GM10248 (cell line): ENCODE measurements at places on chromosomes 3 and 15.

DNA sequence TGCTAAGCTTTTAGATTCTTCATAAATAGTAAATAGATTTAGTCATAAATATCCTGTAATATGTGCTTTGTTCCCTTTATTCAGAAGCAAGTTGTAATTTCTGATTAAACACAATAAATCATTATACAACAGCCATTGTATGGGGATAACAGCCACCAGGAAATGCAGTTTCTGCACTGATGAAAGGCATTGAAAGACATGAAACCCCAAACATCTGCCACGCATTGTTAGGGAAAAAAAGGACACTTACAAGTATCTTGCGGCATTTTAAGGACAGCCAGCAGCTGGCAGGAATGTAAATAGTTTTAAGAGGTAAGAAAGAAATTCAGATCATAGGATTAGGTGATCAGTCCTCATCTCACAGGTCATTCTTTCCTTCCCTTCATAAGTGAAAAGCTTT lies 801.1 kb upstream of the LMCD1 start:
- no peak for DNase-seq

GRCh38 chr3:52986049-52986448 lies 59.8 kb downstream of the SFMBT1 start:
- no peak for DNase-seq

GRCh38 chr3:170010498-170010897 lies 27.3 kb upstream of the GPR160 start:
- DNase-seq: no peak

DNA sequence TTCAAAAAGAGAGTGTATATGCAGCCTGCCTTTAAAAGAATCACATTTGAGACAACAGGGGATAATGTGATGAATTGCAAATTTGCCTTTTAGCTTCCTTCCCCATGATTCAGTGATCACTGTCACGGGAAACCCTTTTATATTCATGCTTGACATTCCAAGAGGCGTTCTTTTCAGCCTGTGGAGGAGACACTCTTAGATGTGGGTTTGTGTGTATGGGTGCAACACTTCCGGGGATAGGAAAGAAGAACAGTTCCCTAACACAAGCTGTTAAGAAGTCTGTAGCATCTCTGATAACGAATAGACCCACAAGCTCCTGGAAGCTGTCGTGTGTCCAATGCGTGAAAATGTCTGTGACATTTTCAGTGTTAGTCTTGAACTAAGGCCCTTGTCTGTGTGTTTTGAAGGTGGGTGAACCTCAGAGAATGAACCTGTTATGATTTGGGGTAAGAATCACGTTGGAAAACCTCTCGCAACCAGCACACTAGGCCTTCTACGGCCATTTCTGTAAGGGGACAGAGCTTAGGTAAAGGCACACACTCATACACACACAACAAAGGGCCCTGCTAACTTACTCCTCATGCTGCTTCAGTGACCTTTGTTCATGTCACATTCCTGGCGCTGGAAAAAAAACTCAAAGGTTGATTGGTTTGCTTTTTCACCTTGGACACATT lies 229.2 kb upstream of the ST8SIA2 start:
- no peak for DNase-seq

- DNase-seq: no peak
Observed at GRCh38 chr3:172127141-172127540, 87.8 kb downstream of the FNDC3B start.

DNA sequence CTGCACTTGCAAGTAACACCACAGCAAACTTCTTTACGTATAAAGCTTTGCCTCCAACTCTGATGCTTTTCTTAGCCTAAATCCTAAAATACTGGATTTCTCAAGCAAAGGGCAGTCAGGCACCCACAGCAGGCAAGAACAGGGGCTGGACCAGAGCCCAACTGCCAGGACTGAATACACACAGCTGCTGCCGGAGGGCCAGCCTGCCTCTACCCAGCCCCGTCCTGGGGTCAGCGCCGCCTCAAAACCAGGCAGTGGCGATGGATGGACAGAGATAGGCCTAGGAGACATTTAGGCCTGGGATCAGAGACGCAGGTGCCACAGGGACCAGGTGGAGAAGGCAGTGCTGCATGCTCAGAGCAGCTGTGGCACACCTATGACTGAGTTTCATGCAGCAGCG lies 47.6 kb upstream of the SEC61A1 start:
- DNase-seq: no peak

DNA sequence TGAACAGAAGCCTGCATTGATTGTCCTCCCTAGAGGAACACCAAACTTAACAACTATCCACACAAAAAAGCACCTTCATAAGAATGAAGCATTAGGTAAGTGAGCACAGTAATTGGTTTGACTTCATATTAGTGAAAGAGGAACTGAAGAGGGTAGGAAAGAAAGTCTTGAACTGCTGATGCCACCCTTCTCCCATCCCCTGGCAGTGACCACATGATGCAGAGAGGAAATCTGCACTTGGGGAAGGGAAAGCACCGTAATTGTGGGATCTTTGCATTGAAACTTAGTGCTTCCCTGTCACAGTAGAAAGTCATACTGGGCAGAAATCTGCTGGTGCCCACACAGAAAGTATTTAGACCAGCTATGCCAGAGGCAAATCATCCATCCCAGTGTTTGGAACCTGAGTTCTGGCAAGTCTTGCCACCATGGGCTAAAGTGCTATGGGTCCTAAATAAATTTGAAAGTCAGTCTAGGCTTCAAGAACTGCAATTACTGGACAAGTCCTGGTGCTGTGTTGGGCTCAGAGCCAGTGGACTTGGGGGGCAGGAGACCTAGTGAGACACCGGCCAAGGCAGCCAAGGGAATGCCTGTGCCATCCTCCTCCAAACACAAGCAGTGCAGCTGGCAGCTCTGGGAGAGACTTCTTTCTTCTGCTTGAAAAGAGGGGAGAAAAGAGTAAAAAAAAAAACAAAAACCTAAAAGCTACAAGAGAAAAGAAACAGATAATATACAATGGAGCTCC lies 63.6 kb downstream of the SLC15A2 start:
- DNase-seq: no peak

GRCh38 chr15:99017322-99017701 lies 9.7 kb upstream of the PGPEP1L start:
- no peak for DNase-seq

DNA sequence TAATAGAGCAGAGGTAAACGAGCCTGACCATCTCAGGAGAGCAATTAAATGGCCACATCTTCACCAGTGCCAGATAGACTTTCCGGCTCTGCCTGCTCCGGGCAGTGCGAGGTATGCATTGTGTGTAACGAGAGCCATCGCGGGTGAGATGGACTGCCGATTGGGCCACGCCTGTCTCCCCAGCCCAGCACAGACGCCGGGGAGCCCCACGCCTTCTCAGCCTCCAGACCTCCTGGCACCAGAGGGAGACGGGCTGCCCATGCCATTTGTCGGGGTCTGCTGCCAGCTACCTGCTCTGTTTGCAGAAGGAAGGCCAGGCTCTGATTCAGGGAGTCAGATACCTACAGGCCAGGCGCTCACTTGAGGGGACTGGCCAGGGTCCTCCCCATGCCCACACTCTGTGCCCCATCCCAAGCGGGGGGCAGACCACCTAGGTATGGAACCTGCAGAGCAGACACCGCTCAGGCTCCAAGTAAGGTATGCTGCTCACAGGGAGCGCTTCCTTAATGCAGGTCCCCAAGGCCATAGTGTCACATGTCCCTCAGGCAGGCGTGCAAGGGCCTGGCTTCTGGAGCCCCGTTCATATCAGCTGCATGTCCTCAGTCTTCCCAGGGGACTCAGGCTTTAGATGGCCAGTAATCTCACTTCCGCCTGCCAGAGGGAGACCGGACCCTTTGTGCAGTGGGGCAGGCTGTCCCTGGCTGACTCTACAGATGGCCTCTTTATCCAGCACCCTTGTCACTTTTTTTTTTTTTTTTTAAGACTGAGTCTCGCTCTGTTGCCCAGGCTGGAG lies 62.2 kb downstream of the DNAJB8 start:
- no peak for DNase-seq

- no peak for DNase-seq
Observed at GRCh38 chr15:100601617-100602063, 344 bp downstream of the LINS1 start.

DNA sequence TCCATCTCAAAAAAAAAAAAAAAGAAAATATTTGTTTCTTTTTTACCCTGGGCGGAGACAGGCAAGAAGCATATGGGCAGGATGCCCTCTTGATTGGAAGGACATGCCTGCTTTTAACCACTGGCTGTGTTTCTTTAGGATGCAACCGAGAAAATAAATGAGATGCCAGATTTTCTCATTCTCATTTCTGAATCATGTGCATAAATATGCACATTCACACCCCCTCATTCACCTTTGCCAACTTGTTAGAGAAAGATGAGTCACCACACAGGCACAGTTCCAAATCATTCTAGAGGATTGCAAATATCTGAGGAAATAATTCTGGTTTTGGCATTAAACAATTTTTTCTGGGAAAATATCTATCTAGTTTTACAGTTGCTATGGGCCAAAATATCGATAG lies 3.3 kb downstream of the LIPH start:
- DNase-seq: no peak

GRCh38 chr3:58998476-58999117 lies 51.2 kb downstream of the CFAP20DC start:
- no peak for DNase-seq

DNA sequence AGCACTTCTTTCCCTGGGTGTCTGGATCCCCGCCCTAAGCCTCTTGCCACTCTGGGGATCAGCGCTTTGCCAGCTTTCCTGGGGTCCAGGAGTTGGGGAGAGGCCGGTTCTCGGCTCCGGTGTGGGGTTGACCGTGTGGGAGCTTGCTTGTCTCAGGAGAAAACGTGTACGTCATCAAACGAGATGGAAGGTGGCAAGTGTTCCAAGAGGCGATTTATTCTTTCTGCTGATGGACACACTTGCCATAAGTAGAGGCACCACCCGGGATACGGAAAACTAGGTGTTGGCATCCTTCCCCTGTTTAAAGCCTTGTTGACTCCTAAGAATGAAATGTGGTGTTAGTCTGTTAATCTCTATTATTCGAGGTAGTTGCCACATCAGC lies 295 bp downstream of the ZWILCH start:
- no peak for DNase-seq

DNA sequence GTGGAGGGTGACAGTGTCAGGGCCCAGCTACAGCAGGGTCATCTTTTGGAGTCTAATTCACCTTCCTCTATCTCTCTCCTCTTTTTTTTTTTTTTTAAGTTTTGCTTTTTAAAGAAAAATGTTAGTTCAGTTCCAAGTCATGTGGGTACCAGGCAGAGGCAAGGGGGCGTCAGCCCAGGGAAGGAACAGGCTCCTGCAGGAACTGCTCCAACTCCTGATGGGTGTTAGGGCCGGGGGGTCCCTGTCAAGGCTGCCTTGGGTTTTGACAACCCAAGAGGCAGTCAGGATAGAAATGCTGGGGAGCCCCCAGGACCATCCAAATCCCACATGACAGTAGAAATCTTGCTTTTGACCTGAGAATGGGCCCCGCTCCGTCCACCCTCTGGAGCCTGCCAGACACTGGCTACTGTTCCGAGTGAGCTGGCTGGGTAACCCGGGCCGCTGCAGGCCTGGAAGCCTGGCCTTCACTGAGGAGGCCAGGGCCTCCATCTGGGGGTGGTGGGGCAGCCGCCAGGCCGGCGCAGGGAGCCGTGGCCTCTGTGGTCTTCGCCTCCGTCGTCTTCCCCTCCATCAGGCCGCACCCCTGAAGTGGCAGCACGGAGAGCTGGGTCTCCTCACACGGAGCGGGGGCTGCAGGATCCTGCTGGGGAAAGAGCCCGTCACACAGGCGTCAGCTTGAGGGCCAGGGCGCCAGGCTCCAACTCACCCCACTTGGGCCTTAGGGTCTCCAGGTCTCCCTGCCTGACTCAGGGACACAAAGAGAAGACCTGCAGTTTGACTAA lies 24.2 kb downstream of the RNU5B-1 start:
- DNase-seq: no peak

DNA sequence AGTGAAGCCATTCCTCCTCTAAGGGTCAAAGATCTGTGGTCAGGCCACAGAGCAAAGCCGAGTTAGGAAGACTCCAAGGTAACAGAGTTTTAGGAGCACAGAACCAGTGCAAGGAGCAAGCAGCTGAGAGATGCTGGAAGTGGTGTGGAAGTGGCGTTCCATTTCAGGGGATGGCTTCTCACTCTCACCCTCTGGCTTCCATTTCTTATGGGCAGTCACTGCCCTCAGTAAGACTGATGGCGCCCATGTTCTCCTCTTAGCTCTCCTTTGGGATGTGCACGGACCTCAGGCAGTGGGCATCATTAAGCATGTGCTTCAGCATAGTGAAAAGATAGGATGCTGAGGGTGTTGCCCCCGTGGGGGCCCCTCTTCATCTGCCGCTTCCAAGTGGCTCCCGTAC lies 90.3 kb downstream of the ASB7 start:
- no peak for DNase-seq

- DNase-seq: no peak
Observed at GRCh38 chr3:52240059-52240885, 1.3 kb upstream of the TWF2 start.
